ENCODE measurements at places on chromosomes 5 and 9.

DNA sequence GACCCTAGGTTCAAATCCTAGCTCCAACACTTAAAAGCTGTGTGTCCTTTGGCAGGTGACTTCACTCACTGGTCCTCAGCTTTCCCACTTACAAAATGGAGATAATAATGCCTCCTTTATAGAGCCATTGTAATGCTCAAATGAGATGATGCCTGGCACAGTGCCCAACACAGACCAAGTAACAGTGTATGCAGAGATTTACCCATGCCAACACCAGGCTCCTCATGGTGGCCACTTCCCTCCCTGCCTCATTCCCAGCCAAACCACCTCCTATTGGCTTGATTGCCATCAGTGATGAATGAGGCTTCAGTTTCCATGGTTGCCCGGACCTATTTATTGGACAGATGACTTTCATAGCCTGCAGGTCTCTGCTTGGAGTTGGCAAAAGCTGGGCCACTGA, 469.4 kb downstream of the CDK5RAP2 start:
- DNase-seq: no peak

- DNase-seq: peak; percentile 50
Observed at GRCh38 chr5:34657274-34657921, 1.3 kb downstream of the RAI14 start.

- no peak for DNase-seq
Observed at GRCh38 chr5:72205431-72206009, 98.2 kb downstream of the MAP1B start.

DNA sequence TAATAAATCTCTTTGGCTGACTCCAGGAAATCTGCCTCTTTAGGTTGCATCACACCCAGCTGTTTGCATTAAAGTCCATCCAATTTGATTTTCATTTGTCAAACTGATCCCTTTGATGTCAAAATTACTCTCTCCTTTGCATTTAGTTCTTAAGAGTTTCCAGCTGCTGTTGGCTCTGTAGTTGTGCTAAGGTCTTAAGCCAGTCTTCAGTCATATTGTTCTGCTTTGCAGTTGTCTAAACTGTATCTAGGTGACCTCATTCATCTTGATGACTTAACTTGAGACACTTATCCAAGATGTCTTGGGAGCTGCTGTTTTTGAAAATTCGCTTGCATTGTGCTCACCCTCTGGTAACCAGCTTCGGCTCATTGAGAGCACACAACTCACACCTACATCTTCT, 386.9 kb upstream of the TLE4 start:
- no peak for DNase-seq

GRCh38 chr5:10030219-10030831, 219.4 kb downstream of the ATPSCKMT start:
- DNase-seq: peak; percentile 18

- no peak for DNase-seq
Observed at GRCh38 chr5:3325201-3325971, 270.2 kb upstream of the IRX1 start.

GRCh38 chr9:112443200-112443599, 43.4 kb upstream of the KIAA1958 start:
- DNase-seq: no peak

GRCh38 chr9:32331240-32331639, 53.2 kb upstream of the ACO1 start:
- no peak for DNase-seq

DNA sequence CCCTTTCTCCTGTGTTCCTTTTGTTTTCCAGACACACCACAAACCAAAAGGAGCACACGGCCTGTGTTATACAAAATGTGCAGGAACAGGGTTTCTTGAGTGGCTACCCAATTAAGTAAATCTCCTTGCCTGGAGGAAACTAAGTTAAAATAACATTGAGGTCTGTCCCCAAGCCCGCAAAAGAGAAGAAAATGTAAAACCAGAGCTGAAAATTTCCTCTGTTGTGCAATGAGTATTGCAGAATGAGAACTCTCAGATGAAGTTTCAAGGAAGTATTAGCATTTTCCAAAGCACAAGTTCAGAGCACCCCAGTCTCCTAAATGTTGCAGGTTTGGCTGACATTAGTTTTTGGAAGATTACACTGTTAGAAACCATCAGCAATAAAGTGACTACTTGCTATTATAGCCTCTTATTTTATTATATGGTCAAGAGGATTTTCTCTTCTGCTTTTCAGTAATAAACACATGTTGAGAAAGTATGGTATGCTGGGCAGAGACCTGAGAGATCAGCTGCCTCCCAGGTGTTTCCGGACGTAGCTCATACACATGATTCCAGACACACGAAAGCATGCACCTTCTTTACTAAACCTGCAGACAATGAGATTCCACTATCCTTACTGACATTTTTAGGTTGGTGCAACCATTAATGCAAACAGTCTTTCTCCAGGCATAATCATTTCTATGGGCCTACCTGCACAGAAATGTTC, 161.3 kb downstream of the SNCAIP start:
- no peak for DNase-seq

DNA sequence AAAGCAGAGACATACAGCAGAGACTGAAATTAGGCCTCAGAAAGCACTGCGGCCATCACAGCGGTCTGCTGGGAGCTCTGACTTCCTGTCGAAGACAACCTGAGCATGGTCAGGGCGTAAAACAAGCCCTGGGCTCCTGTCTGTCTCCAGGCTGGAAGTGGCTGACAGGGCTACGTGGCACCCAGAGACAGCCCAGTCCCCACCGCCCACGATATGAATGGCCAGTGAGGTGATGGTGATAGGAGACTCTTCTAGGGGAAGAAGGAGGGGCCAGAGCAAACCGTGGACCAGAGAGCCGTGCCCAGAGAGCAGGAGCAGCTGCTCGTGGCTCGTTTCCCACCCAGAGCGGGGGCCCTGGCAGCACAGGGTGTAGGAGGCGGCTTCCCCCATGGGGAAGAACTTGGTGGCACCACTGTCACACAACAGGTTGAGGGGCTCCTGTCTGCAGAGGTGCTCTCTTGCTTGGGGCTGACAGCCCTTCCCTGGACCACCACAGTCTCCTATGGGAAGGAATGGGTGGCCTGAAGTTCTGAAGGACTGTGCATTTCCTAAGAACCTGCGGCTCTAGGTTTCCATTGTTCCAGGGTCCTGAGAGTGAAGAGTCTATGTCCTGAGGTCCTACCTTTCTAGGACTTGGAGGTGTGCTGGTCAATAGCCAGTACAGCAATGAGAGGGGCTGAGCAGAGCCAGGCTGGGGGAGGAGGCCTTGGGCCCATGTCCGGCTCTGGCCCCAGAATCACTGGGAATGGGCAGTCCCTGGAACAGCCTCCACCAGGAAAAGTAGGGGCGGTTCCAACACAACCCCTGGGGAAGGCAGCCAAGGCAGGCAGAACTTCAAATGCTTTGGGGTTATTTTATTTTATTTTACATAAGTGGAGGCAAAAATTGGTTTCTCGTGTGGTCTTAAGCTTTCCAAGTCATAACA, 56.4 kb downstream of the BARX1 start:
- DNase-seq: no peak

DNA sequence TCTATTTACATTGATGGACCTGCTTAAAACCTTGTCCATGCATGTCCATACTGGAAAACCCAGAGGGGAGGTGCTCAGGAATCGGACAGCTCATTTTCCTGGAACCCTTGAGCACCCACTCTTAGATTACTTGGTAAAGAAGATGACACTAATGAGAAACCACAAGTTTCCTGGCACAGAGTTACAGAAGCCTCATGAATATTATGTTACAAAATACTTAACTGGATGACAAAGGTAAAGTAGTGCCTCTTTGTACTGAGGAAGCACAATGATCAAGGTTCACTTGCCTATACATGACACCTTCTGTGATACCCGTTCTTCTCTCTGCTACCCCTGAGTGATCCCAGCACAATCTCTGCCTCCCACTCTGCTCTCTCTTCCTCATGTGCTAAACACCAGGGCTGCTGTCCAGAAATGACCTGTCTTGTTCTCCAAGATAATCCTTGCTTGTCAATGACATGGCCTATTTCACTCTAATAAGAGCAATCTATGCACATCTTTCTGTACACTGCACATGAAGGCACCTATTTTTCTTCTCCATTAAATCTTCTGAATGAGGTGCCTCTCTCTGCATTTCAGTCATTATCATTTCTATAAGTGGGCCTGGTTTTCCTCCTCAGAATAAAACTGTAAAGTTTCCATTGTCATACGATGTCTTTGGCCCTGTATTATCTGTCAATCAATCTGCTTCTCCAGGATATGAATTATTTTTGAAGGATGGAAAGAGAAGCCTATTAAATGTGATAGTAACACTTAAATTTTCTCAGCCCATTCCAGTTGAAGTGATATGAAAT, 684.0 kb upstream of the ACO1 start:
- no peak for DNase-seq

DNA sequence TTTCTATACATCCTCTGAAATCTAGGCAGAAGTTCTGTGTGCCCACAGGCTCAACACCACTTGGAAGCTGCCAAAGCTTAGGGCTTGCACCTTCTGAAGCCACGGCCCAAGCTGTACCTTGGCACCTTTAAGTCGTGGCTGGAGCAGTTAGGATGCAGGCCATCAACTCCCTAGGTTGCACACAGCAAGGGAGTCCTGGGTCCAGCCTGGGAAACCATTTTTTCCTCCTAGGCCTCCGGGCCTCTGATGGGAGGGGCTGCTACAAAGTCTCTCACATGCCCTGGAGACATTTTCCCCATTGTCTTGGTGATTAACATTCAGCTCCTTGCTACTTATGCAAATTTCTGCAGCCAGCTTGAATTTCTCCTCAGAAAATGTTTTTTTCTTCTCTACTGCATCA, 15.5 kb upstream of the PLK2 start:
- DNase-seq: no peak

DNA sequence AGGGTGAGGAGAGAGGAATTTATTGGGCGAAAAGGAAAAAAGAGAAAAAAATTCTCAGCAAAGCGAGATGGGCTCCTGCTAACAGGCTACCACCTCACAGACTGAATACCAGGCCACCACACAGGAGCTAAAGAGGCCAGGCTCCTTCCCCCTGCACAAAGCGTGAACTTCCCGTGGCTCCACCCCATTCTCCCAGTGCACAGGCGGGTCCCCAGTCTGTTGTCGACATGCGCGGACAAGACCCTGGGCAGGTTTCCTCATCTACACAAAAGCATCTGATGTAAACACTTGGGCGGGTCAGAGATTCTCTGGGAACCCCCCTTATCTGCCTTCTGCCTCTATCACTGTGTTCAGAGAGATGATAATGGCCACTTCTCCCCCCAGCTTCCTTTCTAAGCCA, 34.2 kb downstream of the IL31RA start:
- DNase-seq: no peak

DNA sequence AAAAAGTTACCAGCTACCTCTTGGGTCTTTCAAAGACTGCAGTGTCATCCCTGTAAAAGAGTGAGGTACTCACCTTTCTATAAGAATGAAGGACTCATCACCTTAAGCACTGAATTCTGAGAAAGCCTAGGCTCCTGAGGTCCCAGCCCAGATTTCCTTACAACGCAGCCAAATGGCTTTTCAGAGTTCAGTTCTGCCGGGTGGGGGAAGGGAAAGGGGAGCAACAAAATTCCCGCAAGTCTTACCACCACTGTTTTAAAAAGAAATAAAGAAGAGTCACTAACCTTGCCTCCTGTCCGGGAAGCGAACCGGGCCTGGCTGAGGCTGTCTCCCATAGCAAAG, 373 bp downstream of the ADAMTS12 start:
- no peak for DNase-seq

- no peak for DNase-seq
Observed at GRCh38 chr5:129661366-129662035, 86.4 kb upstream of the MINAR2 start.

DNA sequence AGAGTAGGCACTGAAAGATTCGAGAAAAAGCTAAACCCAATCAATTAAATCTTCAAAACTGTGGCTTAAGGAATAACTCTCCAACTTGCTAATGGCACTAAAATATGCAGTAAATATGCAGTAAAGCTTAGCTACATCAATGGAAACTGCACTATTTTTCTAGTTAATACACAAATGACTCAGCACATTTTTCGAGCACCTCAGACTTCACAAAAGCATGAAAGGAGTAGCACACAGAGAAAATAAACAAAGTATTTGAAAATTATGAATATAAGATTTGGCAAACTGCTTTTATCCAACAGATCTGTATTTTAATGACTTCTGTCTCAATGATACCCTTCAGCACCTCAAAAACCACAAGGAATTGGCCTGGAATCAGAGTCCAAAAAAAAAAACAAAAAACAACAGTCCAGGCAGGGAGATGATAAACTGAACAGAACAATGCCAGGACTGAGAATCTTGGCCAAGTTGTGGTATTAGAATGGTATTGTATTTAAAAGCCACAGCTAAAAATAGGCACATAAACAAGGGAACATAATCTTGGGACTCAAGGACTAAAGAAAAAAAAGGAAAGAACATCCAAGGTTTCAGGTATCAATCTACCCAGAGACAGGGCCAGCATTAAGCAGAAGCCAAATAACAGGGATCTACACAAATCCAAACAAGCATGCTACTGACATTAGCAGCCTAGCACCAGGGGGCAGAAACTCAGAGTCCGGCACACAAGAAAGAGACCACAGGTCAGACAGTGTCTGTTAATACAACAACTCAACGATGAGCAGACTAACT, 21.4 kb downstream of the TMEM245 start:
- DNase-seq: peak; percentile 20

GRCh38 chr5:96730586-96730985, 68.4 kb downstream of the CAST start:
- no peak for DNase-seq

DNA sequence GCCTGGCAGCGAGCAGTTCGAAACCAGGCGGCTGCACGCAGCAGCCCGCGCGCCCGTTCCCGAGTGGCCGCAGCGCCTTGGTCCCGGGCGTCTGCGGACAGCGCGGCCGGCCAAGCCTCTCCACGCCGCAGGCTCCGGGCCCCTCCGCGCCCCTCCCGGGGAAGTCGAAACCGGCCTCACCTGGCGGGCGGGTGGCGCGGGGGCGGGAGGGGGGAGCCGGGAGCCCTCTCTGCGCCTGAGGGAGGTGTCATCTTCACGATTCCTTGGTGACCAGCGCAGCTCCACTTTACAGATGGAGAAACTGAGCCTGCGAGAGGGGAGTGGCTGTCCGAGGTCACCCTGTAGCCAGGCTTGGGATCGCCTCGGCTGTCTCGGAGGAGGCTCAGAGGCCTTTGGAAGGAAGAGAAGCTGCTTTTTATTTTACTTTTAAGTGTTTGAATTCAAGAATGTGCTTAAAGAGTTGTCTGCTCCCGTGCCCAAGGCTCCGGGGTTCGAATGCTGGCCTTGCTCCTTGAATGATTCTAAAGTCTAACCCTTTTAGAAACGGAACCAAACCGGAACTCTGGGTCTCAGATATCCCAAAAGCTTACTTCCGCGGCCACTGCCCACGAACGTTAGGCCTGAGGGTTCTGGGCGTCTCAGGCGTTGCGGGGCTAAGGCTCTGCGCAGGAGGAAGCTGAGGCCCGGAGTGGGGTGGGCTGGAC, 662 bp downstream of the SUSD3 start:
- DNase-seq: no peak

GRCh38 chr5:140035881-140036280, 7.2 kb downstream of the NRG2 start:
- DNase-seq: no peak

GRCh38 chr5:17154211-17154996, 63.0 kb upstream of the BASP1 start:
- no peak for DNase-seq
